ENCODE measurements at places on chromosomes 3 and 15.
A peak's percentile ranks its signal among the peaks of the same experiment; 100 is the strongest.

DNA sequence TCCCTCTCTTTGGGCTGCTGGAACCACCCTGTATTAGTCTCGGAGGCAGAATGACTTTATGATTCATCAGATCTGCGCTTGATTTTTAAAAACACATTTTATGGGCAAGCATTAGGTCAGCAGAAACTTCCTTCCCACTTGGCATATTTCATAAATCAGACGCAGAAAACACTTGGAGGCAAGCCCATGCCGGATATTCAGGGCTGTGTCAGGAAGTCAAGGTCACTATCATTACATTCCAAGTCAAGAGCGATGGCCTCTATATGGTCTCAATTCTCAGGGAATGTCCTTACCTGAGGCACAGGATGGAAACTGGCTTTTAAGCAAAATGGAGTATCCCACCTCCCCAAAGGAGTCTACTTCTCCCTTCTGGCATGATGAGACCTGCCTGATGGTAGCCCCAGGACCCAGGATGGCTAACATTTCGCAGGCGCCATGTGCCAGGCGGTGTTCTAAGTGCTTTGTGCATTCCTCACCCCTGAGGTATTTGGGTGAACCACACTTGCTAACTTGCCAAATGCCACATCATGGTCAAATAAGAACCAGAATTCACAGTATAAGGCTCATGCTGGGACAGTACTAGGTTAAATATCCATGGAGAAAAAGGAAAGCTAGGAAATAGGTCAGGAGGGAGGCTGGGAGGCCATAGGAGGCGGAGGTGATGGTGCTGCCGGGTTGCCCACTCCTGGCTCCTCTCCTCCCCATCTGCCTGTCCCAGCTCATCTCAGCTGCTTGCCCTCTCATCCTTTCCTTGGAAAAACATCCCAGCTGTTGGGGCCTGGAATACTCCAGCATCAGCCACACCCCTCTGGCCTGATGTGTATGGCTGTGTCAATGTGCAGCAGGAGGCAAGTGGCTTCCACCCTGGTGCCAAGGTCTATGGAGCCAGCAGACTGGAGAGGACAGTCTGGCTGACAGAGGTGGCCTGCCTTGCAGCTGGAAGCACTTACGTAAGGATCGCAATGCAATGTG, 18.8 kb downstream of the BCL2L10 start:
- DNase-seq: no peak

DNA sequence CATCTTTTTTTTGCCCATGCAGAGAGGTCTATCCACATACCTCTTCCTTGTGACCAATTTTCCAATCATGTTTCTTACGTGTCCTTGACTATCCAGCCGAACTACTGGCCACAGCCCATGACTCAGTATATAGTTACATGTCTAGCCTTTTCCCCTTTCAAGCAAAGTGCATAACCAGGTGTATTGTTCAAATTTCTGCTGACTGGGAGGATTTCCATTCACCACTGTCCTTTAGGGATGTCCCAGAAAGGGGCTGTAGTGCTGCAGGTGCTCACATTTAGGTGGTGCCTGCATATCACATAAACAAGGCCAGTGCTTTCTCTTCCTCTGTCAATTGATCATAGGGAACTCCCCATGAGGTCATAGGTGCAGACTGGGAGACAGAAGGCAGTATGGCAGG, 69.4 kb upstream of the ALDH1A3 start:
- no peak for DNase-seq

GRCh38 chr3:152258448-152259393, 10.0 kb upstream of the MBNL1 start:
- no peak for DNase-seq

DNA sequence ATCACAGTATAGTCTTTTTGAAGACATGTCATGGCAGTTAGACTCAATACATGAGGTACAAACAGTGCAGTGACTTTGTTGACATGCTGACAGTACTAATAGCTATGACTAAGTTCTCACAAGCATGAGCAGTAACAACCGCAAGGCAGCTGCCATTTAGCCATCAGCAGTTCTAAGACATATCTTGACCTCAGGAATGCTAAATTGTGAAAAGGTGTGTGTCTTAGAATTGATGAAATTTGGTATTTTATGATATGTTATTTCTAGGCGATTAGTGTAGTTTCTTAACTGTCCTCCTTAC, 60.7 kb upstream of the FURIN start:
- no peak for DNase-seq

GRCh38 chr3:108389372-108389771, 93.0 kb downstream of the HHLA2 start:
- no peak for DNase-seq

DNA sequence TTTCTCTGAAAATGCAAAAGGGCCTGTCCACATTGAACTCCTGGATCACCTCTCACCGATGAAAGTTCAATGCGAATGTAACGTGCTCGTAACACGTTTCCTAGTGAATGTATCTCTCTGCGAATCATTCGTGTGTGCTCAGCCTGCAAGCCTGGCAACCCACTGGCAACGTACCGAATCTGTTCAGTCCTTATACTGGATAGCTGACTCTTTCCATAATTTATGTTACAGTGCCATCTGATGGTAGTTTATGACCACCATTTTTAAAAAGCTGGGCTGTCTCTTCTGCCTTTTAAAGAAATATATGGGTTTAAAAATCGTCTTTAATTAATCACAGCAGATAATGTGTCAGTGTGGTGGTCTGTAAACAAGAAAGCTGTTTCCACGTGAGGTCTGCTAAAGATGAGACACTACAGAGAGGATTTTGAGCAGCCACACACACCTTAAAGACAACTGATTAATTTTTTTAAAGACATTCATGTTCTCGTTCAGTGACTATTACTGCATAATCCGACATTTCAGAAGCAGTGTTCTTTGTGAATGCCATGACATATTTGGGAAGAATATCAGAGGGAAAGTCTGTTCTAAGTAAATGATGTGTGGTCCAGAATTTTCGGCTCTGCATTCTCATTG, 69.4 kb upstream of the FOXP1 start:
- no peak for DNase-seq

DNA sequence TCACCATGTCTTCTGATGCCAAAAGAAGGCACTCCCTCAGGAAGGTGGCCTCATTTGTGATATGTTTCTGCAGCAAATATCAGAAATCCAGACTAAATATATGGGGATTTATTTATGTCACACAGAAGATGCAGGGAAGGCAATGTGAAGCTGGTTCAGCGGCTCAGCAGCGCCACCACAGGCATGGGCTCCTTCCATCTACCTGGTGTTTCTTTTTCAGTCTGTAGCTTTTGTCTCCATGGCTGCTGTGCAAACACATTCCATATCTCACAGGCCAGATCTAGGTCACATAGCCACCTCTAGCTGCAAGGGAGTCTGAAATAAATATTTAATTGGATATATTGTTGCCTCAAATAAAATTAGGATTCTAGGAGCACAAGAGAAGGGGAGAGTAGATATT, 502.1 kb upstream of the IL12A start:
- no peak for DNase-seq

DNA sequence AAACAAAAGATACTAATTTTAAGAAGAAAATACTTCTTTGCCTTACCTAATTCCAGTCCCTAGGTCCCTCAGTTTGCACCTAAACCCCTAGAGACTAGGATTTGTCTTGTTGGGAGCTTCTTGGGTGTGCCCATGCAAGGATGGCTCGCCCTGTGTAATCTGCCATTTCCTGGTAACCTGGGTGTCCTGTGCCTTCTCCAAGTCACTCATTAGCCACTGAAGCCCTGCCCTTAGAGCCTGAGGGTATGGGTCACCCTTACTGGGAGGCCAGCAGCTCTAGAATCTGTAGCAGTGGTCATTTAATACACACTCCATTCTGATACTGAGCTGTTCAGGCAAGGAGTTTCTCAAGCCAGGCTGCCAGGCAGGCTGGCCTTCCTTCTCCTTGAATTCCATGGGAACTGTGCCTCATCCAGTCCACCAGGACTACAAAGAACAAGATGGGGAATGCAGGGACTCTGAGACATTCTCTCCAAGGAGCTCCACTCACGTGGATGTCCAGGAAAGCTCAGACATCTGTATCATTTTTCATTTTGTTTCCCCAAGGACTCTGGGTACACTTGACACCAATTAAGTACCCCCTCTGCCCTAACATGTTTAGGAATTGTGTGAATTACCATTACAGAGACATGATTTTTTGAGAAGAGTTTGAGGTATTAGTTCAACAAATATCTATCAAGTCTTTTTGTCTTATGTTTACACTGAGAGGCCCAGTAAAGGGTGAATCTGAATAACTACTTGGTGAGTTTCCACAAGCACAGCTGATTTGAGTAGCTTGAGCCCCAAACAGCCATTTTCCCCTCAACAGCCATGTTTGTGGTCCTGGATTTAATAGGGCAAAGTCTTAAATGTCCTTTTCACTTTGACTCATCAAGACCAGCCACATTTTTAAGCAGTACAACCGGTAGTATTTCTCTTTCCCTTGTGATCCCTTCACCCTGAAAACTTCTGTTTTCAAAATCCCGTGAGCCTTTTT, 52.6 kb downstream of the ARNT2 start:
- DNase-seq: no peak

GRCh38 chr3:111616417-111617105, 21.4 kb upstream of the ZBED2 start:
- DNase-seq: peak; percentile 34

DNA sequence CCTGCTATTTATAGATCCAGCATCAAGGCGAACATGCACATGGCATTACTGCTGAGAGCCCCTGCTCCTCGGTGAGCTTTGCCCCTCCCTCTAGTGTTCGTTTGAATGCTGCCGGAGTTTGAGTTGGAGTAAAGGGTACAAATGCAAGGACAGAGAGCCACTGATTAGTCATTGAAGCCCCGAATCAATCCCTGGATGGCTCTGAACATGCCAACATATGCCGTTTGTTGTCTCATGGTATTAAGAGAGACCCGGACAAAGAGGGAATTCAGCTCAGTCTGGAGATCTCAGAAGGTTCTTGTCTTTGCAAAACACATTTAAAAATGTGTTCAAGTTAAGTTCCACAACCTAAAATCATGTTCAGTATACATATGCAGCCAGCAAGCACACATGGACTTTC, 789.2 kb upstream of the NR2F2 start:
- DNase-seq: no peak

GRCh38 chr3:58336135-58336882, 3.6 kb downstream of the PXK start:
- no peak for DNase-seq

DNA sequence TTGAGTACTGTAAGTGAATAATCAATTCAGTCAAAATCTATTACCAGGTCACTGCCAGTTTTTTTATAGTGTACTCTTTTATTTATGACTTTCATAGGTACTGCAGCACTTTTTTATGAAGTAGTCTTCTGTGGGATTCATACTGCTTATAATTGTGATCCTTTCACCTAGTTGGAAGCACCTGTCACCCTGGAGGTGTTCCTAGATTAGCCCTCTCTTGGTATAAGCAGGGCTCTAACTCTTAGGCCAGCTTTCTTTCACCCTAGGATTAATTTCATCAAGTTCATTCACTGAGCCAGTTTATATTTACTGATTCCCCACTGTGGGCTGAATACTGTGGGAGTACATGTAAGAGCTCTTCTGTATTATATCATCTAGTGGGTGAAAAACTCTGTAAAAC, 65.9 kb upstream of the MLF1 start:
- no peak for DNase-seq

DNA sequence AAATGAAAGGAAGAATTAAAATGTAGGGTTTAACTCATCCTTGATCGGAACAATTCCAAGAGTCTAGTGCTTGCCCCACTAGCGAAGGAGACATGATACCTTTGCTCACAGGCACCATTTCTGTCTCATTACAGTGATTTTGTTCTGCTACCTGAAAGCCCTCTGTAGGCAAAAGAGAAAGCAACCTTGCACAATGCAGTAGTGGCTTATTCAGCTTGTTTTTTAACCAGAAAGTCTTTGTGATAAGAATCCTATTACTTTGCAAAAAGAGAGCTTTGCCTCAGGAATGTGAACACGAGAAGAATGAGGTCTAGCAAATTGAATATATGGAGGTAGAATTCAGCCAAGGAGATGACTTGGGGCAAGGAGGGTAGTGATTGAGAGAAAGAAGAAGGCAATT, 684.4 kb downstream of the GRM7 start:
- no peak for DNase-seq
